Activated T-helper 2 cell treated with anti-CD3 and anti-CD28 coated beads, Interferon-gamma antibody, Interleukin-2, Interleukin-4, amounts not matched to agents 10 μg/mL and 5 μg/mL and 100 μg/mL, durations not matched to agents 14 hours and 24 hours and 36 hours (primary cell): ENCODE measurements at places on chromosomes 5 and 9. TPM values are rescaled to one million over a fixed set of nuclear protein-coding genes. Genes with fewer than 3 reads are reported as not detected.

Gene FAM169A
- total RNA-seq: 1.9 and 2.1 TPM in 2 replicates

Gene DAPK1
- 38.6 and 39.1 TPM in 2 replicates for total RNA-seq

Gene WDR38
- total RNA-seq: not detected in 2 replicates

Gene COL15A1
- total RNA-seq: not detected in 2 replicates

Gene LHX3
- total RNA-seq: not detected in 2 replicates

Gene BARX1
- 0.52 and 0.83 TPM in 2 replicates for total RNA-seq

Gene IRX1
- not detected in 2 replicates for total RNA-seq

Gene SPAAR
- not detected in 2 replicates for total RNA-seq

Gene FYB1
- 66.4 and 70.7 TPM in 2 replicates for total RNA-seq

Gene HAPLN1
- not detected in 2 replicates for total RNA-seq

Gene SPRY4
- 0.64 TPM in 2 replicates for total RNA-seq

Gene PCDHB3
- total RNA-seq: not detected in 2 replicates

Gene PRUNE2
- total RNA-seq: 0.27 and 0.53 TPM in 2 replicates

Gene DND1
- total RNA-seq: 3.2 and 3.5 TPM in 2 replicates

Gene ECM2
- total RNA-seq: not detected in 2 replicates

Gene HSPB3
- not detected in 2 replicates for total RNA-seq

Gene KIF24
- total RNA-seq: 4.8 and 5.0 TPM in 2 replicates

Gene CHSY3
- not detected in 2 replicates for total RNA-seq

Gene ARID3C
- total RNA-seq: 0.14 and 0.21 TPM in 2 replicates

Gene SPEF2
- total RNA-seq: 10.0 and 11.5 TPM in 2 replicates

Gene PCDHGA3
- total RNA-seq: 0.11 and 0.16 TPM in 2 replicates

Gene IL5
- total RNA-seq: 100.0 and 113 TPM in 2 replicates

Gene DMRT3
- total RNA-seq: not detected in 2 replicates

Gene RASEF
- not detected in 2 replicates for total RNA-seq

Gene VPS13A
- total RNA-seq: 43.8 and 46.9 TPM in 2 replicates

Gene COL23A1
- total RNA-seq: not detected in 2 replicates

Gene BAAT
- total RNA-seq: not detected in 2 replicates

Gene GPRIN1
- total RNA-seq: 3.0 and 3.6 TPM in 2 replicates

Gene IFNA13
- not detected in 2 replicates for total RNA-seq

Gene PDLIM4
- total RNA-seq: 1.2 and 2.0 TPM in 2 replicates
